ENCODE measurements at places on chromosomes 2 and 18.

DNA sequence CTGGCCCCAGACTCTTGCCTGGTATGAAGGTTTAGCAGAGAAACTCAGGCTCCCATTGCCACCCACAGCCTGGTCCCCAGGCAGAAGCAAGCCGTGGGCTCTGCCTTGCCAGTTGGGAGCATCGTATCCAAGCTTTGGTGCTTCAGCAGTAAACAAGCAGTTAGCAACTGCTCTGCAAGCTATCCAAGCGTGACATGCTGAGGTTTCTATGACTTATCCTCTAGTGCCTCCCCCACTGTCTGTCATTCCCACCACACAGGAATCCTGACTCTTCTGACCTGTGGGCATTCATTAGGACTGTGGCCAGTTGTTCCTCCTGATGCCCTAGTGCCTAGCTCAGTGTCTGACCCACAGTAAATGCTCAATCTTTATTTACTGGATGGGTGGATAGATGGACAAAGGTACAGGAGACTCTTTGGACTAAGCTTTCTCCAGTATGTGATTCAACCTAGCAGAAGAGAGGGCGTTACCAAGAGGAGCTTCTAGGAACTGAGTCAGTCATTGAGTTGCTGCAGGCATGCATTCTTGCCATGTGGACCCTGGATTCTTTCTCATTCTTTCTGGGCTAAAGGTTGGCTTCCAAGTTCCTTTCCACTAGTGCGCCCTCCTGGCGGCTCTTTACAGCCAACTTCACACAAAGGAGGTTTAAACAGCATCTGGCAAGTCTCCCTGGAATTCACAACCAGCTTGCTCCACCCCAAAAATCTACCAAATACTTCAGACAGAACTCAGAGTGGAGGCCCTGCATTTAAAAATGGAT, 40.6 kb upstream of the MRPL19 start:
- DNase-seq: no peak

GRCh38 chr2:233938676-233939370, 21.6 kb downstream of the TRPM8 start:
- no peak for DNase-seq

DNA sequence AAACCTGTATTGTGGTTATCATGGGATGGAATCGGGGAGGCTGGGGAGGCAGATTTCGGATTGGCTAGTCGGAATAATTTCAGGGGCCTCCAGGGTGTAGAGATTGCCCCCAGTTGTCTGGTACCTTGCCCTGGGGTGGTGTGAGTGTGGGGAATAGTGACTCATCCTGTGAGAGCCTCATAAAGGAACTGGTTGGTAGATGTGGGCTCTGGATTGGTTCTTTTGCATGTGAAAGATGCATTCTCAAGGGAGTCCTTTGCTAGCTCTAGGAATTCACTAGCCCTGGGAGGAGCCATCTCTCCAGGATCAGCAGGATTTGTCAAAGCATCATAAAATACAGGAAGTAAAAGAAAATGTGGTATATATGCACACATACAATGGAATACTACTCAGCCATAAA, 331.6 kb downstream of the SETBP1 start:
- no peak for DNase-seq

GRCh38 chr2:83850071-83850725, 608.9 kb downstream of the SUCLG1 start:
- no peak for DNase-seq

All from stimulated activated CD8-positive, alpha-beta memory T cell treated with anti-CD3 and anti-CD28 coated beads, Interleukin-7, amount 100 ng/mL, for 1 hour (primary cell).